AG20443 (cell line): ENCODE measurements at places on chromosomes 7 and 10.

DNA sequence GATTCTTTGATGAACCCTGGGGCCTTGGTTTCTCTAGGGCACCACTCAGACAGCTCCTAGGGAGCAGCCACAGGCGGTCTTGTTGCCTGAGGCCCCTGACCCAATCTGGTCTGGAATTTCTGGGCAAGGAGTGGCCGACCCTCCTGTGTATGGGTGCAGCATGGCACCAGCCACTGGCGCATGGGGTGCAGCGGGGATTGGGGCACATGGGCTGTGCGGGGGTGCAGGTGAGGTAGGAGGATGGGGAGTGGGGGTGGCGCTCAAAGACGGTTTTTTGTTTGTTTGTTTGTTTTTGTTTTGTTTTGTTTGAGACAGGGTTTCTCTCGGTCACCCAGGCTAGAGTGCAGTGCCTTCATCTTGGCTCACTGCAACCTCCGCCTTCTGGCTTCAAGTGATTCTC is 62.3 kb downstream of the HTR5A start:
- no peak for DNase-seq

DNA sequence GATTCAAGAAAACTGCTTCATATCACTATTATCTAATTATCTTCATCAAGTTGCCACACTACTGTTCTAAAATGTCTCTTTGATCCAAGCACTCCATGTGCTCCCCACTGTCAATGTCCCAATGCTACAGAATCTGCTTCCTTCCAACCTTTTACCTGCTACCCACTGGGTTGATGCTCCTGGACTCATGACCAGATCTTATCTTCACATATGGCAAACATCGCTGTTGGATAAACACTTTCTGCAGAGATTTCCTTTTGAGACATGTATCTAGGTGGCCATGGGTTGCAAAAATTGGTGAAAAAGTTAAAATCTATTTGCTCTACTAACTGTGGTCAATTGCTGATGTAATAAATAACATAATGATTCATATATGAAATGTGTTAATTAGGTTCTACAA is 24.5 kb upstream of the SEMA3C start:
- no peak for DNase-seq

DNA sequence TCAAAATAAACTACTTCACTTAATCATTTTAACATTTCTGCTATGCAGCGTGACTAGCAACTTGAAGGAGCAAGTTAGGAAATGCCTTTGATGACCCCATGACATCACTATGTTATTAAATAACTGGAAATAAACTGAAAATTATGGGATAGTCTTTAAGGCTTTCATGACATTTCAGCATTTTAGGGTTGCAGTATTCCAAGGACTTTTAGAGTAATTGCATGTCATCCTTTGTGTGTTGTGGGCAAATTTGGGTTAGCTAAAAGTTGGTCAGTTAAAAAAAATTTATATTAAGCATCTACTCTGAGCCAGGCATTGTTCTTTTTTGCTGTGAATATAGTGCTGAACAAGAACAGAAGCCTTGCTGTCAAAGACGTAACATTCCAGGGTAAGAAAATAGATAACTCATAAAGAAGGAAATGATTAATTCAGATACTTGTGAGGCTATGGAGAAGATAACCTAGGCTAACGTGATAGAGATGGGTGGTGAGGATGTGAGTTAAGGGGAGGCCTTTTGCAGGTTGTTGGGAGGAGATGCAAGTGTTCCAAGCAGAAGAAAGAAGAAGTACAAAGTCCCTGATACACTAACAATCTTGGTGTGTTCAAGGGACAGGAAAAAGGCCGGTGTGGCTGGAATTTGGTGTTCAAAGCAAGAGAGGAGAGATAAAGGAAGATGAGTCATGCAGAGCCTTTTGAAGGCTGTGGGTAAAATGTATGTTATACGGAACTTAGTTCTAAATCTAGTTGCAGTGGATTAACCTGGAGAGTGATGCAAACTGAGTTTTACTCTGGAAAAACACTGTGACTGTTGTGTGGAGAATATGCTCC is 610.2 kb downstream of the AUTS2 start:
- DNase-seq: no peak

DNA sequence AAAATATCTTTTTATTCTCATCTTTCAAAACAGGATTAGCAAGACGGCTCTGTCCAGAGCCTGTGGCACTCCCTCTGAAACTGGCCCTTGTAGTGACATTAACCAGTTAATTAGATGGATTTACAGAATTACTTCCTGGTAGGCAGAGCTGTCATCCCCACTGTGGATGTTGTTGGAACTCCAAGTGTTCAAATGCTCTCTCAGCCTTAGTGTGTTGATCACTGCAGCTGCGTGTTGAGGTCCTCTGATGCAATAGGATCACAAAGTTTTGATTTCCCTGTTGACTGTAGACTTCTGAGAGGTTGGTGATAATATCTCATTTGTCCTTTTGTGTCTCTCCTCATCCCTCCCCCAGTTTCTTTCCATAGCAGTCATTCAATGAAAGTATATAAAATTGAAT is 117.3 kb upstream of the CDK6 start:
- no peak for DNase-seq

- no peak for DNase-seq
These were observed 86.7 kb upstream of the TMEM168 start for GRCh38 chr7:112876877-112877276.
